ENCODE measurements at places on chromosomes 6 and 20.

DNA sequence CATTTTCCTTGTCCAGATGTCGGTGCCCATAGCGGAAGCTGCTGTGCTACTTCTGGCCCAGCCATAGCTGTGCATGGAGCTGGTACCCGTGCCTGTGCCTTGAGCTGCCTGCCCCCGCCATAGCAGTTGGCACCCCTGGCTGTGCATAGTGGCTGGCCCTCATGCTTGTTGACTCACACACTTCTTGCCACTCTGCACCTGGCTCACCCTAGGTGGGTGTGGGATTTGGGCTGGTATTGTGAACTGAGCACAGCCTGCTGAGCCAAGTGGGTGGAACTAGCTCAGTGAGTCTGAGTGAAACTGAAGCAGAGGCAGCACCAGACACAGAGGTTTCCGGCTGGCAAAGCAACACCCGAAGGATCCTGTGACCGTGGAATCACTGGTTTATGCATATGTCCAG, 689.5 kb upstream of the EYS start:
- DNase-seq, result no peak

- no peak for DNase-seq
Measured at GRCh38 chr6:131929264-131929663, 21.9 kb downstream of the CCN2 start.

DNA sequence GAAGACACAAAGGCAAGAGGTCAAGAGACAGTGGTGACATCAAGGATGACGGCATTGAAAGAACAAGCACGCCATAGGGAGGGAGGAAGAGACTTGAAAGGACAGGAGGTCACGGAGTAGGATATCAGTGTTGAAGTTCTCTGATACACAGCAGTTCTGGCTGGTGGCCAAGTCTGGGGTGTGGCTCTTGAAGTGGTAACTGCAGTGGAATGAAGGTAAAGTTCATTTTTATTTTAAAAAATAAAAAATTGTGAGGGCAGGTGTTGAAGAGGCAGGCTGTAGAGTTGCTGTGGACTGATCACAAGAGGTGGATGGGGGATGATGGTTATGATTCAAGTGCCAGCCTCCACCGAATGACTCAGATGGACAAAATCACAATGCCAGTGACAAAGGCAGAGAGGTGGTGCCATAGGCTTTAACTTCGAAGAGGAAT, 53.2 kb upstream of the BMP2 start:
- no peak for DNase-seq

DNA sequence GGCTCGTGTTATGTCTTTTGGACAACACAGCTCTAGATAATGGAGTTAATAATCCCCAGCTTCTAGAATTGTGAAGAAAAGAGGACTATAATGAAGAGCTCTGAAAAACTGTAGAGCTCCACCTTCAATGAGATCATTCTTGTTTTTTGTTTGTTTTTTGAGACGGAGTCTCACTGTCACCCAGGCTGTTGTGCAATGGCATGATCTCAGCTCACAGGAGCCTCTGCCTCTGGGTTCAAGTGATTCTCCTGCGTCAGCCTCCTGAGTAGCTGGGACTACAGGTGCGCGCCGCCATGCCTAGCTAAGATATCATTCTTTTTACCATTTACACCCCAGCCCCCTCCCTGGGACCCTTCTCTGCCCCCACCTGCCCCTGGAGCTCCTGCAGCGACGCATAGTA, 36.6 kb downstream of the ERGIC3 start:
- DNase-seq, result no peak

DNA sequence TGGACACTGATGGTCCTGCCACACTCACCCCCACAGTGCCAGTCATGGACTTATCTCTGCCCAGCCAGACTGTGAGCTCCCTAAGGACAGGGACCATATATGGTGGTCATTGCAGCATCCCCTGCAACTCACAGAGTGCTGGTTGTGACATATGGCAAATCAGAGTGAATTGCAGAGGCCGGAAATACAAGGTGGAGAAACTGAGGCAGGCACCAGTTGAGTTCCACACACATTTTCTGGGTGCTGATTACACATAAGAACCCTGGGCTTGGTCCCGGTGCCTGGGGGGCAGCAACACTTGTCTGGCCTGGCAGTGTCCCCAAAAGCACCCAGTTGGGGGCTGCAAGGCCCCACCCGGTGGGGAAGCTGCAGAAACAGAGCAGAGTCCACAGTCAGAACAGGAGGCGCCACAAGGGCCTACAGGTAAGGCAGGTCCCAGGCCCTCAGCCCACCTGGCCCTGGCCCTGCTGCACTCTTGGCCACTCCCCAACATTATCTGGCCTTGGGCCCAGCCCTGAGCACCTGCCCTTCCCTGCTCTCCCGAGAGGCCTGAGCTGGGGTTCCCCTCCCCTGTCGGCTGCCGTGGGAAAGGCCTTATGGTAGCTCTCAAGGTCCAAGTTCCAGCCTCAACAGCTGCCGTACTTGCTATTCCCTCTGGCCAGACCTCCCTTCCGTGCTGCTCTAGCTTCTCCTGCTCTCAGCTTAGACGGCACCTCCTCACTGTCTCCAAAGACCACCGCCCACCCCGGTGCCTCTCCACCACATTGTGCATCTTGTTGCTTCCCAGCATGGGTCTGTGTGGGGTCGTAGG, 140.8 kb upstream of the PTPN1 start:
- DNase-seq, result no peak

DNA sequence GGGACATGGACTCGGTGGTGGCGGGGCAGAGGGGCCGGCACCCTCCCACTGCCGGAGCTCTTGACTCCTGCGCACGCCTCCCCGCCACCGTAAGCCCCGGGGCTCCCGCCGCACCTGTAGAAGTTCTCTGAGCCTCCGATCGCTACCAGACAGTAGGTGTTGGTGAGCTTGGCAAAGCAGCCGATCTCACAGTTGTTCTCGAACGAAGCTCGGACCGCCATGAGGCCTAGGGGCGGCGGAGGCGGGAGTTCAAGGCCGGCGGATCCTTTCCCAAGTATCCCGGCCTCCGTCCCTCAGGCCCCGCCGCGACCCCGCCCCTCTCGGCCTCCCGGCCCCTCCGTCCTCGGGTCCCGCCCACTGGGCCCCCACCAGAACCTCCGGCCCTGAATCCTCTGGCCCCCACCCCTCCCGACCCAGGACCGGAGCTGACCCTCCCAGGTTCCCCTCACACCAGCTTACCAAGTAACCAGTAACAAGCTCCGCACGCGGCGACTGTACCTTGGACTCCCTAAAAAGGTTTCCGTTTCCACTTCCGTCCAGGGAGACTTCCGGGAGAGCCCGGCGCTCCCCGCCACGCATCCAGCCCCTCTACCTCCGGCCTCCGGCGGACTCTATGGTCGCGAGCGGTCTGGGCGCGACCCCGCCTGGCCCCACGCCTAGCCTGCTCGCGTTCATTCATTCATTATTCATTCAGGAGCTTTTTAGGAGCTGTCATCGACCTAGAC, at the start of gene EIF6:
Gene EIF6, minus strand, starts transcription at position 506 of the 725 bp plus-strand sequence. Its CDS starts 285 bp downstream, at position 221.
- DNase-seq, result peak; percentile 75

Measured in progenitor cell of endocrine pancreas (in vitro differentiated cells).